Activated CD4-positive, alpha-beta T cell treated with anti-CD3 and anti-CD28 coated beads, Interleukin-2, Interleukin-4, amounts not matched to agents 100 ng/mL and 50 ng/mL, durations not matched to agents 16 hours and 8 hours (primary cell): ENCODE measurements at places on chromosomes 3 and 15.
A peak's percentile ranks its signal among the peaks of the same experiment; 100 is the strongest.

- DNase-seq = no peak
Measured at GRCh38 chr3:195566797-195567196, 16.9 kb downstream of the APOD start.

- DNase-seq = no peak
Measured at GRCh38 chr15:80950291-80951078, 39.1 kb downstream of the MESD start.

- DNase-seq = no peak
Measured at GRCh38 chr3:150222691-150223489, 185.2 kb upstream of the TSC22D2 start.

- DNase-seq = no peak
Measured at GRCh38 chr15:33310481-33311311, at the start of gene RYR3. RYR3 (plus strand) TSS chr15:33310967; CDS start chr15:33311046, 79 bp downstream.

DNA sequence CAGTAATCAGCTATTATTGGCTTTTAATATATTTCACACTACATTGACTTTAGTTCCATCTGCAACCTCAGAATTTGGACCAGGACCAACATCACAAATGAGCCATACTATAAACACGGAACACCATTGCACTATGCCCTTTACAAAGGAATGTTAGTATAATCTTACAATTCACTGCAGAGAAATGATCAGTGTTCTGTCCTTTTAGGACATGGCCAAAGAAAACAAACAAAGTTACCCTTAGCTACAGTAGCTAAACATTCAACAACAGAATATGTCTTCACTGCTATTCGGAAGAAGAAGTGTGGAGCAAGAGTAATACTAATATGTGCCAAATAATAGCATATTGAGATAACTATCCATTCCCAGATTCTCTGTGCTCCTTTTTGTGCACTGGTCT, 90.4 kb downstream of the NAALADL2 start:
- no peak for DNase-seq

DNA sequence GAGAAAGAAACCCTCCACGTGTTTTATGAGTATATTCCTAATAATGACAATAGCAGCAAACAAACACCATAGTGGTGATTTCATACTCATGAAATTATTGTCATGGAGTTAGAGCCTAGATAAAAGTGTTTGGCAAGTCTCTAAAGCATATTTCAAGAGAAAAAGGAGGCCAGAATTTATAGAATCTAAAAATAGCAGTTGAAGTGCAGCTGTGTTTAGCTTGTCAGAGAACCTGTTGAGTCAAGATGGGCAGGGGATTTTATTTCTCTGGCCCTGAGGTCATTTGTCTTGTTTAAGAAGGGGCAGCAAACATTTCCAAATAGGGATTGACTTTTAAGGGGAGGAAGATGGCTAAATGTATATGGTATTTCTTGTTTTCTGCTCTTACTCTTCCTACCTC, 279.6 kb upstream of the CTDSPL start:
- no peak for DNase-seq

GRCh38 chr15:47971637-47972036, 149.2 kb upstream of the SLC24A5 start:
- no peak for DNase-seq

GRCh38 chr15:53833134-53833624, 73.7 kb upstream of the WDR72 start:
- no peak for DNase-seq

DNA sequence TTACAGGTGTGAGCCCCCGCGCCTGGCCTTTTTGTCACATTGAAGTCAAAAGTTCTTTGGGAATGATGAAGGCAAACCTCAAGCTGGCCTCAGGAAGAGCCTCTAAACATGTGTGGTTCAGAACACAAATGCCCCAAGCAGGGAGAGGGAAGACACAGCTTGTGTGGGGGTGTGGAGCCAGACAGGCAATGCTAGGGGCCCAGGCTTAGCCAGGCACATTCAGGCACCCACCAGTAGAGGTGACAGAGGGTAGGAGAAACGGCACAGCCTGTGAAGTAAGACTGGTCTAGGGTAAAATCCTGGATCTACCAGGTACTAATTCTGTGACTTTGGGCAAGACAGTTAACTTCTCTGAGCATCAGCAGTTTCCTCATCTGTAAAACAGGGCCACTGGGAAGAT, 3.5 kb downstream of the HDC start:
- DNase-seq = peak; percentile 42

DNA sequence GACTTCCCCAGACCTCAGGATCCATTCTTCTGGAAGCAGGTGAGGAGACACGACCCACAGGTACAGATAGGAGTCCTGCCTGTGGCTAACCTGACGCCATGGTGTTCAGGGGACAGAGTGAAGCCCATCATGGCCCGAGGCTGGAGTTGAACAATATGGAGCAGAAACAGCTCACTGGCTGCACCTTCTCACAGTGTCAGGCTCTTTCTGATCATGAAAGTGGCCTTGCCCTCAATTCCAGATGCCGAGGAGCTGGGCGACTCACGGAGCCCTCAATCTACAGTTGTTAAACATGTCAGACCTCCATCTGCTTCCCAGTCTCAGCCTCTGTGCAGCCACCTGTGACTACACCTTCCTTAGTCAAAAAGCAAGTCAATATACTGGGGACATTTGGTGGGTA, 110.8 kb upstream of the SMAD3 start:
- DNase-seq = no peak

DNA sequence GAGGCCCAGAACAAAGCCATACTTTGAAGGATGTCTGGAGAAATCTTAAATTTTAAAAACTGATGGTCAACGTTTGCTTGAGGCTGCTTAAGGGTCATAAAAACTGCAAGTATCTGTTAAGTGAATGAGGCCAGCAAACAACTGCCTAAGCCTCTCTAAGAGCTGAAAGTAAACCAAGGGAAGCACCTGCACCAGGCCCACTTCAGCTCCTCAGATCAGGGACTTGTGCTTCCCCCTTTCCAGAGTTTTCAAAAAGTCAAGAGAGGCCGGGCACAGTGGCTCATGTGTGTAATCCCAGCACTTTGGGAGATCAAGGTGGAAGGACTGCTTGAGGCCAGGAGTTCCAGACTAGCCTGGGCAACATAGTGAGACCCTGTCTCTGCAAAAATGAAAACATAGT, 9.1 kb downstream of the FBXL22 start:
- no peak for DNase-seq

- DNase-seq = peak; percentile 64
Measured at GRCh38 chr15:86611417-86612040, 531.9 kb downstream of the AGBL1 start.

DNA sequence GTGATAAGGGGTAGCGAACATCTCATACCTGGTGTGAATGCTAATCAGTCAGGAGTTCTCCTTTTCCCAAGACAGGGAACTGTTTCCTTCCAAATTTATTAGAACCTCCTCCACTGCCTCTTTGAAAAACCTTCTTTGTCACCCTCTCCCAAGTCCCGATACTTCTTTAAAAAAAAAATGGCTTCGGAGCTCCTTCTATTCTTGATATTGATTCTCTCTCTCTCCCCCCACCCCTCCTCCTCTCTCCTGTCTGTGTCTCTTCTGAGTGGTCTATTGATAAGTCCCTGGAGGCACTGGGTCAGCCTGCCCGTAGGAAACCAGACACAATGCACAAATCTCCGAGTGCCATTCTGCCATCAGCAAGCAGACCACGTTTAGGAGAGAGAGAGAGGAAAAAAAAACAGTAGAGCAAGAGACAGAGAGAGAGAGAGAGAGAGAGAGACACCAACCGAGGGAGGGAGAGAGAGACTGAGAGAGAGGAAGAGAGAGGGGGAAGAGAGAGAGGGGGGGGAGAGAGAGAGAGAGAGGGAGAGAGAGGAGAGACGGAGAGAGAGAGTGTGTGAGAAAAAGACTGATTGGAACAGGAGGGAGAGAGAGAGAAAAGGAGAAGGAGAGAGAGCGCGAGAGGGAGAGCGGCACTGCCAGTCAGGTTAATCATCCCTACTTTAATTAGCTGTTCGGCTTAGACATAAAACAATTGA, 160.9 kb downstream of the TIGIT start:
- no peak for DNase-seq

DNA sequence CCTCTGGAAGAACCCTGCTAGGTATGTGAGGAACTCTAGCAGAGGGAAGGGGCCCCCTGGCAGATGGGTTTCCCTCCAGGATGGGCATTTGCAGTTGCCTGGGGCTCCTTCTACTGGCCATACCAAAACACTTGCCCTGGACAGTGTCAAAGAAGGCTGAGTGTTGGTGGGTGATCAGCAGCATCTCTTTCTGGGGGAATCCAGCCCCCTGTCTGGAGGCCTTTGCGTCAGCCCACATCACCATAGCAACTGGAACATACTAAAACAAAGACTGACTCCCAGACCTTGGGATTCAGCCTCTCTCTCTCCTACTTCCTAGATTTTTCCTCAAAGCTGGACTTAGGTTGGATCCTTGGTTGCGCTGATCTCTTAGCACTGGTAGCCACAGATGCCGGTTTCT, 8.1 kb downstream of the CEMIP start:
- no peak for DNase-seq

DNA sequence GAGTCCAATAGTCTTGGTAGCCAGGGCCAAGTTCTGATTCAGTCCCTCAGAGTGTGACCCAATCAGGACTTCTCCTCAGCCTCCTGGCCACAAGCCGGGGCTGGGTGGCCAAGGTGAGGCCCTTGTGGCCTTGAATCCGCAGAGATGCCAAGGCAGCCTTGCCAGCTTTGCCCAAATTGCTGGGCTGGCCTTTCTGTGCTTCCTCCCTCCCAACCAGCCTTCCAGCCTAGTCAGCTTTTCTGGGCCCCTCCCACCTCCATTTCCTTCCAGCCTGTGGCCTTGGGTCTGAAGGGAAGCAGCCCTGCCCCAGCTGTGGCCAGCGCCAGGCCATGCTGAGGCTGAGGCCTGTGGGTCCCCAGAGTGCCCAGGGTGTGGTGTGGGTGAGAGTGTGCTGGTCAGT, 34.3 kb upstream of the ANKDD1A start:
- DNase-seq = no peak

DNA sequence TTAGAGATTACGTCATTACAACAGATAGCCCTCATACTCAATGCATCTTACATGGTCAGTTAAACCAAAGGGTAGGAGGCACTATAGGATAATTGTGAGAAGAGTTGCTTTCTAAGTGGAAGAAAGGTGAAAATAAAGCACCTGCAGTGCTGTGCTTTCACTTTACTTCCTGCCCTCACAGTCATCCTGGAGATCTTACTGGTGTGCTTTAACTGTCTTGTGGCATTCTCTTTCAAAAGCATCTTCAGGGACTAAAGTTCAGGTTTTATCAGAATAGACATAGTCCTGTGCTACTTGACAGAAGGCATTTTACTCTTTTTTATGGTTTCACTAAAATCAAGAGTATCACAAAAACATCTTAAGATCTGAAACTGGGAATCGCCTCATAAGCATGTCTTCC, 286.6 kb downstream of the ZBTB20 start:
- DNase-seq = no peak

DNA sequence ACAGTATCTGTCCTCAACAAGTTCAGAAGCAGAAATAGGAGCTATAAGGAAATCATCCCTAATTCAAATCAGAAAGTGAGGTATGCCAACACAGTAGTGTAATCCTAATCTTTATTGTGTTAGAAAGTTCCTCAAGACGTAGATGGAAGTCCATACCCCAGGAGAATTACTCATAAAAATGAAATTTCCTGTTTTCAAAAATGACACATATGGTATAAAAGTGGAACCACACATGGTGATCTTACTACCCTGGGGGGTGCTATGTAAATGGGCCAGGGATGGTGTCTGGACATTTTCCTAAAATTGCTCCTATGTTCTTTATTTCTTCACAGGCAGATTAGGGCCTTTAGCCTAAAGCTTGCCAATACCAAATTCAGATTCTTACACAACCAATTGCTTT, 204.1 kb downstream of the ARRDC4 start:
- no peak for DNase-seq

GRCh38 chr3:62874711-62875557, at the start of gene CADPS:
CADPS (minus strand) TSS chr3:62875416; CDS start chr3:62875029, 387 bp downstream.
- no peak for DNase-seq

- no peak for DNase-seq
Measured at GRCh38 chr3:146839727-146840375, 234.7 kb upstream of the PLSCR5 start.

DNA sequence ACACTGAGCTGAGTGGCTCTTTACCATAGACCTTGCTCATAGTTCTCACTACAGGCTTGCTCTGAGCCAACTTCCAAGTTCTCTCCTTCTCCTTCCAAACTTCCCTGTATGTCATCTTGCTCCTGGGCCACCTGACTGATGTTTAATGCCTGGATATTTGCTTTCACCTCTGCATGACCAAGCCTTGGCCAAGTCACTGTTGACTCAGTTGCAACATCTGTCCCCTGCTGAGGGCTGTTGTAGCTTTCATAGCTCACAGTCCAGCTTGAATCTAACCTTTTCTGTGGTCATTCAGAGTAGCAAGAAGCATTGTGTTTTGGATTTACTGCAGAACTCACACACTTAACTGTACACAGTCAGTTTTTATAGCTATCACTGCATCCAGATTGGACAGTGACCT, 171.8 kb upstream of the ROPN1 start:
- no peak for DNase-seq

- DNase-seq = no peak
Measured at GRCh38 chr3:38255627-38256026, 10.0 kb upstream of the SLC22A13 start.

GRCh38 chr3:17577796-17578520, 164.5 kb downstream of the TBC1D5 start:
- no peak for DNase-seq

GRCh38 chr3:124469555-124469954, 260.7 kb upstream of the UMPS start:
- DNase-seq = no peak

- DNase-seq = peak; percentile 73
Measured at GRCh38 chr15:38554354-38554753, 10.3 kb downstream of the RASGRP1 start.

GRCh38 chr3:146300768-146301167, 49.9 kb upstream of the PLSCR4 start:
- no peak for DNase-seq

DNA sequence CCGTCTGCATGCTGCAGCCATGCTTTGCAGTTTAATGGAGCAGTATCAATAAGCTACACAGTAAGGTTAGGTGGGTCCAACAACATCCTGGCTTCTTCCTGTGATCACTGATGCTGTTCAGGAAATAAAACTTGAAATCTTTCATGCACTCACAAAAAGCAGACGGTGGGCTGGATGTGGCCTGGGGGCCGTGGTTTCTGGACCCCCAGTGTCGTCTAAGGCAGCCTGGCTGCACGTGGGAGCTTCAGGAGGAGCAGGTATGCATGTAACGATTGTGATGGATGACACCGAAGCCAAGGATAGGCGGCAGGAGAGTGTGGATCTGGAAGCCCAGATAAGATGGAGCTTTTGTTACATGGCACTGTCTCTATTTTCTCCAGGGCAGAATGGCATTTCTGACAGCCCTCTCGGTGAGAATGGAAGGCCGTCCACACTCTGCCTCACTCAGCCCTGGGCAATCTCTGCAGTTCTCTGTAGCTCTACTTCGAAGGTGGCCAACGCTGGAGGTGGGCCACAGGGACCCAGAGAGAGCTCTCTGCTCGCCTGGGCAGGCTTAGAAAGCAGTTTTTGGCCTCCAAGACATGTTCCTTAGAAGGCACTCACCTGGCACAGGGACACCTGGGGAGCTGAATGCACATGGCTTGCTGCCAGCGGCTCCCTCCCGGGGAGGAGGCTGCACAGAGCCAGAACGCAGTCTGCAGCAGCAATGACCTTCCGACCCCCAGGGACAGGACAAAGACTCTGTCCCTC, 46.4 kb upstream of the IQSEC1 start:
- DNase-seq = no peak
